ENCODE measurements at places on chromosomes 4 and X.

DNA sequence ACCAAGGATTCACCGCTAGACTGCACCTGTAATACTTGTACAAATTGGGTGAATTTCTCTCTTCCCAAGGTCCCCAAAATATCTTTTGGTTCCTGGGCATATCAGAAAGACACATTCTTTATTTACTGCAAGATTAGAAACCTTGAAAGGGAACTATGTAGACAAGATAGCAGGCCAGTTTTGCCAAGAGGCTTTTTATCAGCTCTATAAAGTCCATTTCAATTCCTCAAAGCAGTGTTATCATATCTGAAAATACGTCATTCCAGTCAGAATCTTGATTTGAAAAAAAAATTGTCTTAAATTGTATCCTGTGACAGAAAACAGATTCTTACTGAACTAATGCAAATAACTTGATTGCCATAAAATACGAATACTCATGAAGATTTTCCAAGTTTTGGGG, 37.0 kb upstream of the NSG1 start:
- DNase-seq: no peak
- H3K27me3 ChIP-seq: no peaks in the 10 kb centered on the region
- H3K4me3 ChIP-seq: no peak overlapping the region
- H3K27ac ChIP-seq: no peak overlapping the region
- no peaks in the 10 kb centered on the region for H3K4me1 ChIP-seq

DNA sequence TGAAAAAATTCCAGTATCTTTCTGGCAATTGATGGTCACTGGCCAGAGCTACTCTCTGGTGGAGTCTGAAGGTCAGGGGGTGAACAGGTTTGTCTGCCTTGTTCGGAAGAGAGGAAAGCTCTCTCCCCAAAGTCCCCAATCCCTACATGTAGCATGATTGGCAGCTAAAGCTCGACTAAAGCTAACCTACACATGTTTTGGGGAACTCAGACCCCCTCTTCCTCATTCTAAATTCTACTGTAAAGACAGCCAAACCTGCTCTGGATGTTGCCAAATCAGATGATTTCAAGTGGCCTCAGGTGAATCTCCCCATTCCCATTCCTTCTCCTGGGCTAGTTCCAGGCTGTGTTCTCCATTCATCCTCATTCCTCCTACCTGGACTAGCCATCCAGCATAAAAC, 84.1 kb downstream of the MSN start:
- no peak for DNase-seq
- no peaks in the 10 kb centered on the region for H3K27me3 ChIP-seq
- H3K36me3 ChIP-seq: no peaks in the 10 kb centered on the region
- no peak overlapping the region for H3K4me3 ChIP-seq
- no peaks in the 10 kb centered on the region for H3K4me1 ChIP-seq
- no peak overlapping the region for H3K27ac ChIP-seq

- H3K36me3 ChIP-seq: no peaks in the 10 kb centered on the region
- peaks cover 50% of the 10 kb centered on the region for H3K4me1 ChIP-seq
- H3K27me3 ChIP-seq: no peaks in the 10 kb centered on the region
- peak; percentile 79 for DNase-seq
- no peak overlapping the region for H3K4me3 ChIP-seq
- no peak overlapping the region for H3K27ac ChIP-seq
Measured at GRCh38 chr4:6938647-6939271, 29.1 kb downstream of the TBC1D14 start.

- DNase-seq: no peak
- no peak overlapping the region for H3K27ac ChIP-seq
- H3K36me3 ChIP-seq: no peaks in the 10 kb centered on the region
- no peak overlapping the region for H3K4me3 ChIP-seq
- H3K4me1 ChIP-seq: no peaks in the 10 kb centered on the region
Measured at GRCh38 chr4:100366213-100366612, 151.6 kb downstream of the EMCN start.

DNA sequence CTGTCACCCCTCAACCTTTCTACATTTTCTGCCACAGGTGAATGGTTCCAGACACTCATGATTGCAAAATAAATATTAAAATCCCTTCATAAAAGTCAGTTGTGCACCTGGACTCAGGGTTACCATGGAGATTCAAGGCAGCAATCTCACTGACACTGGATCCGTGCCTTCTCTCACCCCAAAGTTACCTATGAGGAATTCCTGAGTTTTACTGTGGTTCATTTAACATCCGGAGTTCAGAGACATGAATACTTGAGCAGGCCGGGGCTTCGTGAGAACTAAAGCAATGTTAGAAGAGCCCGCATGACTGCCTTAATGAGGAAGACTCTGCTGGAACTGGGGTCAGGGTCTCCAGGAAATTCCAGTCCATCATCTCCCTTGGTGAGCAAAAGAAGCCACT, 12.5 kb upstream of the CLNK start:
- H3K27ac ChIP-seq: no peak overlapping the region
- H3K36me3 ChIP-seq: no peaks in the 10 kb centered on the region
- H3K4me1 ChIP-seq: no peaks in the 10 kb centered on the region
- no peaks in the 10 kb centered on the region for H3K27me3 ChIP-seq
- no peak for DNase-seq
- no peak overlapping the region for H3K4me3 ChIP-seq

DNA sequence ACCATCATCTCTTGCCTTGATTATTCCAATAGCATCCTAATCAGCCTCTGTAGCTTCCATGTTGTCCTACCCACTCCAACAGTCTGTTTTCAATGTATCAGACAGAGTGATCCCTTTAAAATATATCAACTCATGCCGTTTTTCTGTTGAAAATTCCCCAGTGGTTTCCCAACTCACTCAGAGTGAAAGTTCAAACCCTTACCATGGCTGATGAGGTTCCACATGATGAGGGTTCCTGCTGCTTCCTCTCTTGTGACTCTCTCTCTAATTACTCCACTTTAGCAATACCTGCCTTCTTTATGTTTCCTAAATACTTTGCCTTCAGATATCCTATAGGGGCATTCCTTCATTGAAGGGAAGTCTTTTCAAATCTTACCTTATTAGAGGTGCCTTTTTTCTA, 334.7 kb downstream of the PPP1R2C start:
- no peaks in the 10 kb centered on the region for H3K4me1 ChIP-seq
- H3K27ac ChIP-seq: no peak overlapping the region
- no peak overlapping the region for H3K4me3 ChIP-seq
- no peak for DNase-seq
- no peaks in the 10 kb centered on the region for H3K36me3 ChIP-seq

DNA sequence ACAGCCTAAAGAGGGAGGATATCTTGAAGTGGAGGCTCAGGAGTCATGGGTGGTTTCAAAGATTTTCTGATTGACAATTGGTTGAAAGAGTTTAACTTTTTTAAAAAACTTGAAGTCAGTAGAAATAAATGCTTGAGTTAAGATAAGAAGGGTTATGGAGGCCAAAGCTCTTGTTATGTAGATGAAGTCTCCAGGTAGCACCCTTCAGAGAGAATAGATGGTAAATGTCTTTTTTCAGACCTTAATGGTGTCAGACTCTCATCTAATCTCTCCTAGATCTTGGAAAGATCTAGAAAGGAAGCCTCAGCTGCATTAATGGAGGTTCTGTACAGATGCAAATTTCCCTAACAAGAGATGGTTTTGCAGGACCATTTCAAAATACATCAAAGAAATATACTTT, 6.8 kb upstream of the CHIC1 start:
- no peak overlapping the region for H3K27ac ChIP-seq
- no peak overlapping the region for H3K4me3 ChIP-seq
- no peaks in the 10 kb centered on the region for H3K4me1 ChIP-seq
- no peaks in the 10 kb centered on the region for H3K36me3 ChIP-seq
- no peaks in the 10 kb centered on the region for H3K27me3 ChIP-seq

- no peak overlapping the region for H3K4me3 ChIP-seq
- no peaks in the 10 kb centered on the region for H3K27me3 ChIP-seq
- no peak overlapping the region for H3K27ac ChIP-seq
- no peaks in the 10 kb centered on the region for H3K36me3 ChIP-seq
Measured at GRCh38 chr4:5371415-5372190, 320.3 kb downstream of the STK32B start.

Measured in upper lobe of right lung (tissue), 1 donor.